ENCODE measurements at places on chromosomes 3 and 15.

DNA sequence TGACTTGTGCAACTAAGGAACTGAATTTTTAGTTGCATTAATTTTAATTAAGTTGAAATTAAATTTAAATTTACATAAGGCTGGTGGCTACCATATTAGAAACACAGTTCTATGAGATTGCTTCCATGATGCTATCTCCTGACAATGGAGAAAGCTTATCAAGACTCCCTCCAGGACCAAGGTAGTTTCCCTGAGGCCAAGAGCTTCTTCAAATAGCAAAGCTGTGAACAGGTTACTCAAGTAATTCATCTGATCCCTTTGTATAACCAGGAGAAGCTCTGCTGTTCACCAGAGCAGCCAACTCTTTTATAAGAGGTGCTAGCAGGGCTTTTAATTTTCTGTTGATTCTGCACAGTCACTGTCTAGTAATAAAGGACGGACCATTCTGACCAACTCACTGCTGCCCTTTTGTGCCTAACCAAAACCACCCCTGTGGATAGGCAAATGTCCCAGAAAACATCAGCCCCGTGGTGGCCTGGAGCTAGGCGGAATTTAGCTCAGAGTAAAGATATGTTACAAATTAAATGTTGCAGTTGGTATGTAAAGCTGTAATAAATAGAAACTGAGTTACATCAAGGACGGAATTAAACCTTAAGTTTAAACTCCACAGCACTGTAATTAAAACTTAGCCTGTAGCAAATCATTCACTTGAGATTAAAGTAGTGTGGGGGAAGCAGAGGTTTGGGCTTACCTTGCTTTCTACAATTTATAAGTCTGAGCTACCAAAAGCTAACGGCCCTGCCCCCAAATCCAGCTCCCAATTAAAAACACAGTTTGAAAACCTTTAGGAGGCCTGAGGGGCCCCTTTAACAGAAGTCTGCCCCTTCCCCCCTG lies 55.6 kb upstream of the LRTM1 start:
- DNase-seq = no peak

DNA sequence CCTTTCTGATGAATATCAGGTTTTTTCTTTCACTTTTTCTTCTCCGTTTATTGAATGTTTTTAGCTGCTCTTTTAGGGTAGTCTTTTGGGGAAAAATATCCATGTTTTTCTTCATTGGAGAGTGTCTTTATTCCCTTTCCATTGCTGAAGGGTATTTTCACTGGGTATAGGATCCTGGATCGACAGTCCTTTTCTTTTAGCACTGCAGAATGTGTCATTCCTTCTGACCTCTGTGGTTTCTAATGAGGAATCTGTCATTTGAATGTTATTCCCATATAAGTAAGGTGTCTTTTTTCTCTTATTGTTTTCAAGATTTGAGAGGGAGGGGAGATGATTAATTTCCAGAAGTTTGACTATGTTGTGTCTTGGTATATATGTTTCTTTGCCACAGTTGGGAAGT lies 96.8 kb downstream of the BBX start:
- DNase-seq = no peak

DNA sequence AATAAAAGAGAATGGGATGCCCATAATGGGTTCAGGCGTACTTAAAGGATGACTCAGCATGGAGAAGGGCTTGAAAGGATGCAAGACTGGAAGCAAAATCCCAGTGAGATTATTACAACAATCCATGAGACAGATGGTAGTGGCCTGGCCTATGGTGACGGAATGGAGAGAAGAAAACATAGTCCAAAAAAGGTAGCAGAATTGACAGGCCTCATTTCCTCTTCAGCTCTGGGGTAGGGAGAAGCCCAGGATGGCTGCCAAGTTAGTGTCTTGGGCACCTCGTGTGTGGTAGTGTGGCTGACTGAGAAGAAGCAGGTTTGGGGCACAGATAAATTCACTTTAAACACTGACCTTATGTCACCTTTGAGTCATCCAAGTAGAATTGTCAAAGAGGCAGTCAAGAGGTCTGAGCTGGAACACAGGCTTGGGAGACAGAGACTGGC lies 18.1 kb downstream of the MB21D2 start:
- DNase-seq = no peak

DNA sequence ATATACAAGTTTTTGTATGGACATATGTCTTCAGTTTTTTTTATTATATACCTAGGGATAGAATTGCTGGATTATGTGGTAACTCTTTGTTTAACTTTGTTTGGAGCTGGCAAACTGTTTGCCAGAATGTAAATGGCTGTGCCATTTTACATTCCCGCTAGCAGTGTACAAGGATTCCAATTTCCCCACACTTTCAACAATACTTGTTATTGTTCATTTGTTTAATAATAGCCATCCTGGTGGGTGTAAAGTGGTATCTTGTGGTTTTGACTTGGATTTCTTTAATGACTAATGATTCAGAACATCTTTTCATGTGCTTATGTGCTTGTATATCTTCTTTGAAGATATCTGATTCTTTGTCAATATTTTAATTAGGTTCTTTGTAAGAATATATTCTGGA lies 64.4 kb downstream of the ZNF609 start:
- no peak for DNase-seq

- no peak for DNase-seq
These were observed 75.1 kb downstream of the SLC12A8 start for GRCh38 chr3:125137358-125138033.

DNA sequence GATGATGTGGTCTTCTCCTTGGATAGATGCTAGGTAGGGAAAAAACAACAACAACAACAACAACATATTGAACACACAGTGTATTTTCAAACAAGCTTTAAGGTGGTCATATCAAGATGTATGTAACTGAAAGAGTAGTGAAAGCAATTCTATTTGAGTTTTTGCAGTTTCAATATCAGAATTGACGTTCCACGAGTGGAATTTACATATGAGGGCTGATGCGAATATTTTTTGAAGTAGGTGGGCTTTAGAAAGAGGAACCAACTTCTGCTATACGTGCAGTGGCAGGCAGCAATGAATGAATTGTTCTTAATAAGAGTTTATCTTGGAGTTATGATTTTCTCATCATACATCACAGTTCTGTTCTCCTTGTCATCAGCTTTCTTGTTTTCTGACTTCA lies 151.9 kb upstream of the CNTN3 start:
- no peak for DNase-seq

Measured in iPS DF 6.9 (cell line).